EH (cell line): ENCODE measurements at places on chromosomes 6 and 20.
A peak's percentile ranks its signal among the peaks of the same experiment; 100 is the strongest.

DNA sequence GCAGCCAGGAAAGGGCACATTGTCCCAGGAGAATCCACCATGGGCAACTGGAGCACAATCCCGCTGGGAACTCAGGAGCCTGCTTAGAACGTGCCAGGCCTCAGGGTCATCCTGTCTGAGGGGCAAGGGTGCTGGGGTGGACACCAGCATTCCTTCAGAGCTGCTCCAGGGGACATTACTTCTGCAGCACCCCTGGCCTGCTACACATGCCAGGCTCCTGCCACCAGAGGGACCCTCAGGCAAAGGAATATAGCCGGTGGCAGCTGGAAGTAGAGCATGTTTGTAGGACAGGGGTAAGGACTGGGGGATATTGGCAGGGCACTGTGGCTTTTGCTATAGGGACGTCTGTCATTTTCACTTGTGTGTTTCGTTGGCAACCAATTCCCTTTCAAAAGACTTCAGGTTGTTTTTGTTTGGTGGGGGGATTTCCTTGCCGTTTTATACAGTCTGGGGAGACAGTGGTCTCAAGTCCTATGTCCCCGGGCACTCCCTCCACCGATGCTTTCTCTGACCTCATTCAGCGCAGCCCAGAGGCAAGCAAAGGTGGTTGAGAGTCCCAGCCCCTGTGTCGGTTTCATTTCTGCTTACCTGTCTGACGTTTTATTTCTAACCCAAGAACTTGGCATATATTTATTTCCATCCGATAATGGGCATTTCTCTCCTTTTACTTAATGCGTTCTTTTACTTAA is 130.8 kb downstream of the JPH2 start:
- peak; percentile 36 for DNase-seq

DNA sequence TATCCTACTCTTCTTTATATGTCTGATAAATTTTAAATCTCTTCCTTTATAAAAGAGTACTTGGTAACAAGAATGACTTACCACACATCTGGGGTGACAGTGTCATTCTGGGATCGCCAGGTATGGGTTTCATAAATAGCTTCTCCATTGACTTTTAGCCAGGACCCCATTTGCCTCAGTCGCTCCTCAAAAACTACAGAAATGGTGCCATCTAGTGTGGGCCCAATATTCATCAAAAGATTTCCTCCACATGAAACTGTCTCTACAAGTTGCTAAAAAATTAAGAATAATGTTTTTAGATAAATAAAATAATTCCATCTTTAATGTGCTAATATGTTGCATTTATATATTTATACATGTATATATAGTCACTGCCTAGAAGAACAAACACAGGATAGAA is 9.7 kb downstream of the FUCA2 start:
- no peak for DNase-seq

GRCh38 chr6:161630674-161631073 is 356.8 kb upstream of the AGPAT4 start:
- DNase-seq, result peak; percentile 47

DNA sequence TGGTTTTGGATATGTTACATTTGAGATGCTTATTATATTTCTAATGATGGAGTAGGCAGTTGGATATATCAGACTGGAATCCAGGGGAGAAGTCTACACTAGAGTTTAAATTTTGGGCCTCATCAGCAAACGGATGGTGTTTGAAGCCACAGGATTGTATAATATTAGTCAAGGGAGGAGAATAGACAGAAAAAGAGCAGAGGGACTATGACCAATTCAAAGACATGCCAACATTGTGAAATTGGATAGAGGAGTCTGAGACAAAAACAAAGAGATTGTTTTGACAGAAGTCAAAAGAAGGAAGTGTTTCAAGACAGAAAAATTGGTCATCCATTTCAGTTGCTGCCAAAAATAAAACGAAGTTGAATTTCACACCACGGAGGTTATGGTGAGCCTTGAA is 66.5 kb downstream of the NOX3 start:
- DNase-seq, result peak; percentile 4

DNA sequence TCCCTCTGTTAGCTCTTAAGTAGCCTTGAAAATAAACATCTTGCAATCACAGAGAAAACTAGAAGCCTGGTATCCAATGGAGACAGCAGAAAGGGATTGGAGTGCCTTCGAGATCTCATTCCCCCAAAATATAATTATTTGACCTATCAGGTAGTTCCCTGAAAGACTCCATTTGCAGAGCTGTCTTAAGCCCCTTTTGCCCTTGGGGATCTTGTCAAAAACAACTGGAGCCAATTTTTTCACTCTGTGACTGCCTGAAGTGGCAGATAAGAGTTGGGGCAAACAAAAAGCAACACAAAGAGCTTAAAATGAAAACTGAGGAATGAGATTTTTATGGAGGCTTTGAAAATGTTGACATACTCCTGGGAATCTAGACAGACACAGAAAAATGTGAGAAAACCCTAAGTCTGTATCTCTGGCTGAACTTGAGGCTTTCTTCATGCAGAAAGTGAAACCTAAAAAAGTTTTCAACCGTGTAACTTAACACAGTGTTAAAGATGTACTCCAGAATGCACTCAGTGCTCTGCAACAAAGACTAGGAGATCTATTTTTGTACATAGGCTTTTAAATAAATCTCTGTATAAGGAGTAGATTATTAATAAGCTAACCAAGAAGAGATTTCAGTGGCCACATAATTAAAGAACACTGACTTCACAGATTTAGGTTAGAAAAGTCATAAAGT is 971.1 kb upstream of the MAN1A1 start:
- DNase-seq, result no peak

DNA sequence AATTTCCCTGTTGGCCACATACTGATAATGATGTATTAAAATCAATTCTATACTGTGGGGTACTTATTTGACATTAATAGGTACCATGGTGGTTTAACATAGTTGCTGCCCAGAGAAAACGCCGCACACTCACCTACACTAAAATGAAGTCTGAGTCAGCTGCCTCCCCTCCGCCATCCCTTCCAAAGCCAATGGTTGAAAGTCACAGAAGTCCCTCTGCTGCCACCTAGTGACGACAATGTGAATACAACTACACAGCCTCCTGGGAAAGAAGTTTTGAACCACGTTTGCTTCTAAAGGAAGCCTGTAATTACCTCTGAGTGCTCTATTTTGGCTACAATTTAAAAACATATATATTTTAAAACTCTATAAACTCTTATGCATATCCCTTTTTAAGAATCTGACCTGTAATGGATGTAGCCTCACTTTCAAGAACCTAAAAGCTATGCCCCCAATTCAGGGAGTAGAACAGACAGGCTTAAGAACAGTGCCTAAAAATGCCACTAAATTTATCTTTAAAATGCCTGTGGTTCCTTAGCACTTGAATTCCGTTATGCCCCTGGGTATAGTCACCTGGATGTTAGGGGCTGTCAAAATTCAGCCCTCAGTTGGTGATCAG is 20.6 kb upstream of the ECI2 start:
- DNase-seq, result peak; percentile 85

DNA sequence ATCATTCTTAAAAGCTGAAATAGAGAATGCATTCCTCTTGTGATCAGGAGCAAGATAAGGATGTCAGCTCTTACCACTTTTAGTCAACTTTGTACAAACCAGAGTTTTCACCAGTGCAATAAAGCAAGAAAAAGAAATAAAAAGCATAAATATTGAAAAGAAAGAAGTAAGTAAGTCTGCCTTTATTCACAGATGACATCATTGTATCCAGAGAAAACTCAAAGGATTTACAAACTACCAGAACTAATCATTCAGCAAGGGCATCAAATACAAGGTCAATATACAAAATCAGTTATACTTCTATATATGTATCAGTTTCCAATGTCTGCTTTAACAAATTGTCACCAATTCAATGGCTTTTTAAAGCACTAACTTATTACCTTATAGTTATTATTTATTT is 13.4 kb downstream of the TTLL9 start:
- no peak for DNase-seq
